Skeletal muscle cell (primary cell): ENCODE measurements at places on chromosomes 12 and 14.

- peak; percentile 38 for DNase-seq
These were observed 26.6 kb upstream of the MDM1 start for GRCh38 chr12:68358532-68359485.

- DNase-seq, result no peak
These were observed 89.5 kb upstream of the SLC38A2 start for GRCh38 chr12:46461907-46462640.

- no peak for DNase-seq
These were observed 189.0 kb downstream of the SOX5 start for GRCh38 chr12:23760495-23760894.

DNA sequence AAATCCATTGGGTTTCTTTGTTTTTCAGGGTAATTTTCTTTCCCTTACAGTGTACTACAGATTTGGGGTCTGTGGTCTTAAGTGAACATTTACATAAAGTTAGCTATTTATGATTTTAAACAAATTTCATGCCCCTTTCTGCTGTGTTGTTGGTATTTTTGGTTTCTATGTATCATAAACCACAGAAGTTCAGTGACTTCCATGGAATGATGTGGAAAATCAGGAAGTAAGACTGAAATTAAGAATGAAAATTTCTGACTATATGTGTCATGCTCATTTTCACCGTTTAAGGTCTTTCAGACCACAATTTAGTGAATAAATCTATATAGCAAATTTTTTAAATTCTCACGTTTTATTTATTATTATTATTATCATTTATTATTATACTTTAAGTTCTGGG is 31.7 kb downstream of the ETV6 start:
- no peak for DNase-seq

DNA sequence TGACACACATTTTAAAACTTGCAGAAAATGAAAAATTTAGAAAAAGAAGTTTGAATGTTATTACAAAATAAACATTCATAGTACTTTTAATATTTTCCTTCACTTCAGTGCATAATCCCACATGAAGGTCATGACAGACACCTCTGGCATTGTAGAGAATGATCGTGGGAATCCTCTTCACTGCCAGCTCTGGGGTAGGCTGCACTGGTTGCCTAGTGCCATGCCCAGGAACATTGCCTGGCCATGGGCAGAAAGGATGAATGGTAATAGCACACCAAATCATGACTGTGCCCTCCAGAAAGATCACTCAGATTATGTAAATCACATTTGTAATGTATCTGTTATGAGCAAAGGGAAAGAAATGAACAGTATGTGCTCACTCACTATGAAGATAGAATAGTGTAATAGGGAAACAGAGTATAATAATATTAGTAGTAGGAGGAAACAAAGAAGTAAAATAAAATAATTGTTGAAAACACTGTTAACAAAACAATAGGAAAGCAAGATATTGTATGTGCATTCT is 161.6 kb downstream of the PLCZ1 start:
- no peak for DNase-seq

DNA sequence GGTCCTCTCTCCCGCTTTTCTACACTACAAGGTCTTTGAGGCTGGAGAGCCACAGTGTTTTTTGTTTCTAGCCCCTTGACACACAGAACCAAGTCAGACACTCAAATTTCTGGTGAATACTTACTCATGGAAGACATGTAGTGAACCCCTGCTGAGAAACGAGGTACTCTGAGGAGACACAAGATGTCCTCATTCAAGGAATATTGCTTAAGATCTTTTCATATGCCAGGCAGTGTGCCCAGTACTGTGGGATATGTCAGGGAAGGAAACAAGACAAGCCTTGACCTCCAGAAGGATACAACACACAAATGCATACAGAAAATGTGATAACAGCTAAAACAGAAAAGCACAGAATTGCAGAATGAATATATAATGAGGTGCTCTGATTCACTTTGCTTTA is 75.9 kb downstream of the TMTC1 start:
- DNase-seq, result no peak

- no peak for DNase-seq
These were observed 13.0 kb downstream of the PIWIL1 start for GRCh38 chr12:130350715-130351114.

- no peak for DNase-seq
These were observed 458 bp upstream of the HOXC4 start for GRCh38 chr12:54053003-54053750.

DNA sequence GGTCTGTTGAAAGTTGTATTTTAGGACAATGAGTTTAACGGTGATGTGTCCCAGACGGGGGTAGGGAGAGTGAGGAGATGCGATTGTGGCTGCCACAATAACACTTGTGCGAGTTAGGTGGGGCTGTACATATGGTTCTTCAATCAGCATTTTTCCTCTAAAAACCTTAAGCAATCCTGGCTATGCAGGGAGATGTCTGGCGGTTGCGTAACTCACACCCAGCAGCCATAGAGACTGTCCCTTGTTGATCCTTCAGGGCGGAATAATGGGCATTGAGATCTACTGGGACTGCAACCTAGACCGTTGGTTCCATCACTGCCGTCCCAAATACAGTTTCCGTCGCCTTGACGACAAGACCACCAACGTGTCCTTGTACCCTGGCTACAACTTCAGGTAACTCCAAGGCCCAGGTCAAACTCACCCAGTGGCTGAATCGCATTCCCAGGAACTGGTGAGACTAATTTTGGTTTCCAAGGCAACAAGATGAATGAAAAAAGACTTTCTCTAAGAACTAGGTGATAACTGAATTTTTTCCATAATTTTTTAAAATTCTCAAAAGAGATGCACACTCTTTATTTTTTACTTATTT is 34.6 kb downstream of the P2RX7 start:
- DNase-seq, result no peak

- DNase-seq, result no peak
These were observed 4.6 kb upstream of the RARG start for GRCh38 chr12:53236443-53237111.

GRCh38 chr12:108611884-108612415 is 14.1 kb upstream of the TMEM119 start:
- peak; percentile 93 for DNase-seq

GRCh38 chr12:131217024-131217586 is 263.4 kb downstream of the ADGRD1 start:
- DNase-seq, result no peak

DNA sequence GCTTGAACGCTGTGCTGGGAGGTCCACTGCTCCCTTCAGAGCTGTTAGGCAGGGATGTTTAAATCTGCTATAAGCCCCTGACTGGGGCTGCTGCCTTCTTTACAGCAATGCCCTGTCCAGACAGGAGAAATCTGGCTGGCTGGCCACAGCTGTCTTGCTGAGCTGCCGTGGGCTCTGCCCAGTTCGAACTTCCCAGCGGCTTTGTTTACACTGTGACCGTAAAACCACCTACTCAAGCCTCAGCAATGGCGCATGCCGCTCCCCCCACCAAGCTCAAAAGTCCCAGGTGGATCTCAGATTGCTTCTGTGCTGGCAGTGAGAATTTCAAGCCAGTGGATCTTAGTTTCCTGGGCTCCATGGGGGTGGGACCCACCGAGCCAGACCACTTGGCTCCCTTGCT is 35.8 kb downstream of the CKAP4 start:
- DNase-seq, result no peak

- no peak for DNase-seq
These were observed 505.2 kb downstream of the BCL11B start for GRCh38 chr14:98766818-98767217.

GRCh38 chr14:39451811-39452210 is 19.6 kb upstream of the FBXO33 start:
- no peak for DNase-seq

- no peak for DNase-seq
These were observed 27.0 kb downstream of the ZCCHC8 start for GRCh38 chr12:122473543-122474323.

- DNase-seq, result no peak
These were observed 1183.7 kb downstream of the AACS start for GRCh38 chr12:126248871-126249403.

DNA sequence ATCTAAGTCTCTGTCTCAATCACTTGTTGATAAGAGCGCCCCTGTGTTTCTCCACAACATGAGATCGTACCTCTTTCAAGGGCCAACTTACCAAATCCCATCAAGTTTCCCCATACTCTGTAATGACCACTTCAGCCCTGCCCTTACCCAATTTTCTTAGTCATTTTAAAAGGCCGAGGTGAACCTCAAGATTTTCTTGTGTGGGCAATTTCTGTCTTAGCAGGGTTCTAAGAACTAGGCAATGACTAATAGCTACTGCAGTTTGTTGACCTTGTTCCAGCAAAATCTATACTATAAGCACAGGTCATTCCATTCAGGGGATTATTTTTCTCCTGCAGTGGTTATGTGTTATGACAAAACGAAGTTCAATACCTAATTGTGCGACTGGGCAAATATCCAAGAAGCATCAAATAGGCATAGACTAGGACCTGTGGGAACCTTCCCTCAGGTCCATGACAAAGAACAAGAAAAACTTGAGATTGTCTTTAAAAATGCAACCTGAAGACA is 359.8 kb downstream of the PCNX1 start:
- DNase-seq, result peak; percentile 82

GRCh38 chr12:4369548-4369947 is 10.0 kb downstream of the FGF23 start:
- no peak for DNase-seq

GRCh38 chr14:105414456-105415371 is 4.9 kb upstream of the MTA1 start:
- peak; percentile 23 for DNase-seq

DNA sequence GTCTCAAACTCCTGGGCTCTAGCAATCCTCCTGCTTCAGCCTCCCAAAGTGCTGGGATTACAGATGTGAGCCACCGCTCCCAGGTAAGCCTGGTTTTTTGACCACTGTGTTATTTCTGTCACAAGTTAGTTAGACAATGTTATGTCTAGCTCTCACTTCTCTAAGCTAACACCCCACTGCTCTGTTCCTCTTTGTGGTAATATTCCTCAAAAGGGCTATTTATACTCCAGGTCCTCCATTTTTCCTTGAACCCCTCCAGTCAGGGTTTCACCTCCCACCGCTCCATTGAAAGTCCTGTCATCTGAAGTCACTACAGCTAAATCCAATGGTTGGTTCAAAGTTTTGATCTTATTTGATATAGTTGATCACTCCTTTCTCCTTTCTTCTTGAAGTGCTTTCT is 5.1 kb downstream of the IRAK3 start:
- DNase-seq, result no peak

GRCh38 chr14:105937253-105938054 is 411.1 kb downstream of the TMEM121 start:
- no peak for DNase-seq

GRCh38 chr14:30252151-30252550 is 306.8 kb upstream of the G2E3 start:
- DNase-seq, result no peak

GRCh38 chr12:4277857-4278256 is 4.3 kb downstream of the CCND2 start:
- no peak for DNase-seq

DNA sequence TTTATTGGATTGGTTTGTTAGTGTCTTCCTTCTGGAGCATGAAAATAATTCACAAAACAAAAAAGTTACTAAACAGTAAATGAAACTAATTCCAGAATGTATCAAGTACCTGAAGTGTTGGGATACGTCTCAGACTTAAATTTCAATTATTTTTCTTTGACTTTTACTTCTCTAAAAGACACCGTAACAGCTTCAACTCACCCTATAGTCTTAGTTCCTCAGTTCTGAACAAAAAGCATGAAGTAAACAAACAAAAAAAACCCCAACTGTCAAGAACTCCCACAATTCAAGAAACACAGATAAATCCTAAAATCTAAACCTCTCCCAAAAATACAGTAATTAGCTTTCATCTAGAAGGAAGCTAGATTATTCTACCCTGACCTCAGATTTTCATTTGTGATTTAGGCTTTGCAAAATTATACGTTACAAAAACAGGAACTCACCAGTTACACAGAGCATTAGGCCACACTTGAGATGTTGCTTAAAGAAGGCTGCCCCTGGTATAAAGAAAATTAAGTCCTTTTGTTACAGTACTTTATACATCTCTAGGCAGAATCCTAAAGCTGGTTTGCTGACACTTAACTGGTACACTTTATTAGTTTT is 10.2 kb downstream of the HEATR5A start:
- DNase-seq, result no peak

GRCh38 chr14:68401855-68402254 is 391.0 kb downstream of the ZFP36L1 start:
- no peak for DNase-seq

DNA sequence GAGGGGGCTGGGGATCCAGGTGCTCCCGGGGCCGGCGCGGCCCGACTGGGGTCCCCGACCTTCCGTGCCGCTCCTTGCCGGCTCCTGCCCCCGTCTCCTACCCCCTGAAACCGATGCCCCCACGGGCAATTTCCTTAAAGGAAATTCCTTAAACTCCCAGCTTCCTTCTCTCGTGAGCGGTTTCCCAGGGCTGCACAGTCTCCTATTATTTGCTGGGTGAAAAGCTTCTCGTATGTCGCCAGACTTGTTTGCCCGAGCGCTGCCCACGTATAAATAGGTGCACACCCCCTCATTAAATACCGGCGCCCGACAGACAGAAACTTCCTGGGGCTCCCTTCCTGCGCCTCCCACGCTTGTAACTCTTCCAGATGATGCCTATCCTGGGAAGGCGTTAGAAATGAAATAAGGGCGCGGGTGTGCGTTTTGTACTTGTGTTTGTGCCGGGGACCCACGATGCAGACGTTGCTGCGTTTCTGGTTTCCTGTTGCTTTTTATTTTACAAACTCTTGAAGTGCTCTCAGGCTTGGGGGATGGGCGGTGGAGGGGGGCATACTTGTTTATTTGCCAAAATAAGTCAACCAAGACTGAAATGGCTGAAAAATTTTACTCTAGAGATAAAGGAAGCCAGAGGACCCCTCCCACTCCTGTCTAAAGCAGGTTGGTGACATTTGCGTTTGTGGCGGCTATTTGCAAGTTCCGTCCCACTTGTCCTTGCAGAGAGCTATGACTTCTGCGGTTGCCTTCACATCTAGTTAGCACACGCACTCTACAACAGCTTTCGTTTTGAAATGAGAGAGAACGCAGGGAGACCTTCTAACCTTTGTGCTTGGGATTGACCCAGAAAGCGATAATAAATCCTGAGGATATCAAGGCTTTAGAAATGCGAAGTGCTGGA is 1.0 kb downstream of the HIP1R start:
- DNase-seq, result no peak

GRCh38 chr12:86249851-86250250 is 6.3 kb downstream of the MGAT4C start:
- DNase-seq, result peak; percentile 22

- no peak for DNase-seq
These were observed 209.5 kb upstream of the ARHGAP5 start for GRCh38 chr14:31867570-31867969.

DNA sequence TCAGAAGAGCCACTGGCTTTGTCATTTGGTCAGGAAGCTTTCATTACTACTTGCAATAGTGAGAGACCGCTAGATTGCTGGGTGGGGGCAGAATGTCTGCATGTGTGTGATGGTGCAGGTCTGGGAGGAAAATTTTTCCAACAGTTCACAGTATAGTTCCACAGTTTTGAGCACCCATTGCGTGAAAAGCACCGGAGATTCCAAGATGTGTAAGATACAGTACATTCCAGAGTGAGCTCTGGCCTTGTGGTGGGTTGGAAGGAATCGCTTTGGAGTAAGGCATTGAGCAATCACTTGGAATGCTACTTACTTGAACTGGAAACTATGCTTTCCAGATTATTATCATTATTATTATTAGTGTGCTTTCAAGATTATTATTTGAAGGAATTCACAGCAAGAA is 47.6 kb upstream of the FRMD6 start:
- peak; percentile 66 for DNase-seq

GRCh38 chr14:75523771-75524171 is 1.5 kb downstream of the BATF start:
- no peak for DNase-seq

- DNase-seq, result no peak
These were observed 82.2 kb downstream of the ADCK1 start for GRCh38 chr14:77882098-77882497.

- DNase-seq, result no peak
These were observed 24.2 kb upstream of the FOS start for GRCh38 chr14:75254381-75254822.
